Activated effector memory CD4-positive, alpha-beta T cell treated with anti-CD3 and anti-CD28 coated beads, Interleukin-2, amount 50 U/mL, for 16 hours (primary cell): ENCODE measurements at places on chromosomes 5 and 9.

DNA sequence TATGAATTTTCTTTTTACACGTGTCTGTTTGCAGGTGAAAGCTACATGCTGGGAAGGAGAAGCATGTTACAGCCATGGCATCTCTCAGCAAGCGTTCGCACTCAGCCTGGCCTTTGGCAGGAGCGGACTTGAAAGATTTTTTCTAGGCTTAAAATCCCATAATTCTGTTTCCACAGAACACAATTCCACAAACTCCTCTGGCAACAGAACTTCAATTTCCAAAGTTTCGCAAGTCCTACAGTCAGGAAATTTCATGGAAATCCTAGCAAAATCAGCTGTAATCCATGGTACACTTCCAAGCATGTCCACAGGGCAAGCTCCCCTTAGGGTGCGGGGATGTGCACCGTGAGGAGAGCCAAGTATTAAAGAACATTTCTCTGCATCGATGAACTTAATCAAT, 35.9 kb downstream of the SUB1 start:
- no peak for DNase-seq

DNA sequence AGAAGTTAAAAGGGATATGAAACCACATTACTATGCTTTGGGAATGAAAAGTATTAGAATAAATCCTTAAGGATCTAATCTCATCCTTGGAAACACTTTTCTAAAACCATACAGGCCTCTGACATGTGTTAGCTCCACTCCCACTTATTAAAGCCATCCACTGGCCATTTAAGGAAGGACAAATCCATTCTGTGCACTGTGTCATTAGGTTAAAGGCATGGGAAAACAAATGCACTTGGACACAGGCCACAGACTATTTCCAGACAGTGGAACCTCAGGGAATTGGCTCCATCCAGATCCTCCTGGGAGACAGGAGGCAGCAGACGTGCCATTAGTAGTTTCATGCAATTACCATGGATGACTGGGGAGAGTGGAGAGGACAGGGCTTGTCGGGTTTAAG, 454.9 kb downstream of the ENC1 start:
- DNase-seq, result no peak

GRCh38 chr5:72518001-72518683, 10.9 kb upstream of the ZNF366 start:
- DNase-seq, result no peak

- DNase-seq, result no peak
These were observed 82.1 kb downstream of the CYFIP2 start for GRCh38 chr5:157348049-157348400.

- no peak for DNase-seq
These were observed 78.7 kb upstream of the UNC5A start for GRCh38 chr5:176731506-176732160.

DNA sequence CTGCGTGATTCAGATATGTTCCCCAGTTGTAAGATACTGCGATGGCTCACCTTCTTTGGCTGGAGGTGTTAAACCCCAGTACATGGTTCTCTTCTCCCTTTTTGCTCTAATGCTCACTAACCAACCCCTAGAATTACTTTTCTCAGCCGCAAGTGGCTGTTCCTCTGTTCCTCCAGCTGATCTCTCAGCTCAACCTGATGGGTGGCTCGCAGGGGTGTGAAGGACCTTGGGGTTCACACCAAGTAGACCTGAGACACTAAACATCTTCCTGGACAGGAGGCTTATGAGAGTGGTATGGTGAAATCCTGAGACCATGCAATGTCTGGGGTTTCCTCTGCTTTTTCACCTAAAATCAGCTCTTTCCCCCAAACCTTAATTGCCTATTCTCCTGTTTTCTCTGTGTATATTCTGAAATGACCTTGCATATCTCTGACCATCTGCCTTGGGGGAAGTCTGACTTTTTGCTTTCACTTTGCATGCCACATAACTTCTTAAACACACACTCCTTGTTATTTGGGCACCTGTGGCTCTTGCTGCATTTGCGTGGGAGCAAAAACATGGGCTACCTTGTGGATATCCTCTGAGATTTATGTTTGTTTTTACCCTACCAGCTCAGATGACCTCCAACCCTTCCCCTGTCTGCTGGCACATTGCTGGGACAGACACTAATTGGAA, 15.9 kb upstream of the IFNA14 start:
- DNase-seq, result no peak

- DNase-seq, result peak; percentile 60
These were observed 39.3 kb upstream of the SEMA4D start for GRCh38 chr9:89537166-89537565.

GRCh38 chr9:16028548-16028947, 475.7 kb downstream of the CCDC171 start:
- no peak for DNase-seq

- peak; percentile 84 for DNase-seq
These were observed 14.4 kb upstream of the SPINK4 start for GRCh38 chr9:33225319-33226147.

GRCh38 chr5:51399643-51400006, 16.4 kb downstream of the ISL1 start:
- DNase-seq, result no peak

DNA sequence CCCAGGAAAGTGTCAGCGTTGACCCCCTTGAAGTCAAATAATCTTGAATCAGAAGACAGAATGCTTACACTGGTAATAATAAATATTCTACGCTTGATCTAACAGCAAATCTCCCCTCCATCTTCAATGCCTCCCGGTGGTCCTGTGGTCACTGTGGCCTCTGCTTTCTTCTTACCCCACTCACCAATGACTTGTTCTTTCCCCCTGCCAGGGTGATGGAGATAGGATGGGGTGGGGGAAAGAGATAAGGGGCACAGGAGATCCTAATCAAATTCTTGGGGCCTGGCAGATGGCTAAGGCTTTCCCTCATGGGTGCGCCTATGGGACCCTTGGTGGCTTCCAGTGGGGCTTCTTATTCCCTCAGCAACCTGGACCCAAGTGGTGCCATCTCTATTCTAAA, 152.6 kb upstream of the EGFLAM start:
- no peak for DNase-seq

DNA sequence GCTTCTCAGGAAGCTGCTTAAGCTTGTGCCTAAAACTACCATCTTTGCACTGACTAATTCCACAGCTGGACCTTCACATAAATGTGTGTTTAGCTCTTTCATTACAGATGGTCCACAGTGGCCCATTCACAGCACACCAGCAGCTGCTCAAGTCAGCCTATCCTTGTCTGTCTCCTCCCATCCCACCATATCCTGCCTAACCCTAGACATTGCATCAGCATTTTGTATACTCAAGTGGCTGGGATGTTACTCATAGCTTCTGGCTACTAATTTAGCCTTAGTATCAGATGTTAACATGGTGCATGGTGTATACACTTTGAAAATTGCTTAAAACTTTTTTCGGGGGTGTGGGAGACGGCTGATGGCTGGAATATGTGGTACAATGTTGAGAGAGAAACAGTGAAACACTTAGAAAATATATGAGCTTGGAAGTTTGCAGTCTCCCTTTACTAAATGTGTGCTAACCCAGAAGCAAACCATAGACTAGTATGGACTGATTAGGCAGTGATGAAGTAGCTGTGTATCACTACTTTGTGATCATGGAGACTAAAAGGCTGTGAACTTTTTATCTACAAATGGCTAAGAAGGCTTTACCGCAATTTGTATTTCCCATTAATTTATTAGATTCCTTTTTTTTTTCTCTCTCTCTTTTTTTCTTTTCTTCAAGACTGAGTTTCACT, 83.1 kb downstream of the JMY start:
- DNase-seq, result no peak

GRCh38 chr5:1437226-1437829, 7.9 kb downstream of the SLC6A3 start:
- DNase-seq, result peak; percentile 41
